IPS DF 6.9 (cell line): ENCODE measurements at places on chromosomes 11 and 22.
A peak's percentile ranks its signal among the peaks of the same experiment; 100 is the strongest.

GRCh38 chr11:69242266-69242920, 51.6 kb upstream of the MYEOV start:
- H3K27me3 ChIP-seq = no peaks in the 10 kb centered on the region
- no peak overlapping the region for H3K4me3 ChIP-seq
- H3K27ac ChIP-seq = no peak overlapping the region

GRCh38 chr11:124315052-124315451, 1.3 kb upstream of the OR8D1 start:
- H3K27ac ChIP-seq = no peak overlapping the region
- H3K36me3 ChIP-seq = no peaks in the 10 kb centered on the region
- no peak overlapping the region for H3K4me3 ChIP-seq
- DNase-seq = no peak
- H3K4me1 ChIP-seq = no peaks in the 10 kb centered on the region

DNA sequence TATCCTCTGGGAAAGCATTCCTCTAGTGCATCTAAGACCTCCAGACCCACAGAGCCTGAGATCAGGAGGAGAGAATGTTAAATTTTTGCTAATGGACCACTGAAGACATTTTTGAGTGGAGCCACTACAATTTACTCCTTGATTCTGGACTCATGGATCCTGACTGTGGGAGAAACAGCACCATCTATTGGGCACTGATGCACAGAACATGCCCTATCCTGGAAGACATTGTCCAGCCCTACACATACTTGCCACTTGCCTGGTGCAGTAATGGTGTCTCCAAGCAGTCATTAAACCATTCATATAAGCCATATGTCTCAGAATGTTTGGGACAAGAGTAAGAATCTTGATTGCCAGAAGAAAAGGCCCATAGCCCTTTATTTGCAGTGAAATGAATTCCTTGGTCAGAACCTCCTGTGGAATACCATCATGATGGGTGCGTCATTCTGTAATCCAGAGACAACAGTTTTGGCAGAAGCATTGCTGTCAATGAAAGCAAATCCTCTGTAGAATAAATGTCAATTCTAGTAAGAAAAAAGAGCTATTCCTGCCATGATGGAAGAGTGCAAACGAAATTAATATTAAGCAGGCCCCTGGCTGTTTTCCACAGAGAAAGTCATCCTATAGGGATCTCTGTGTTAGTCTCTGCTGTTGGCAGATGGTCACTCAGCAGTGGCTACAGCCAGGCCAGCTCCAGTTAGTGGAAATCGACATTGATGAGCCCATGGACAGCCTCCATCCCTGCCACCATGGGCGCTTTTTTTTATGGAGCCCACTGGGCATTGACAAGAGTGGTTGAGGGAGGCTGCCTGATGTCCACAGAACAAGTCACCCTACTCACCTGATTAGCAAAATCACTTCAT, 43.5 kb downstream of the GGTLC2 start:
- H3K36me3 ChIP-seq = no peaks in the 10 kb centered on the region
- no peak overlapping the region for H3K4me3 ChIP-seq
- no peaks in the 10 kb centered on the region for H3K4me1 ChIP-seq
- no peak overlapping the region for H3K27ac ChIP-seq
- H3K27me3 ChIP-seq = peaks cover under 1% of the 10 kb centered on the region; the same call in 1 of the 2 replicates
- DNase-seq = no peak

GRCh38 chr22:50678651-50679521, 6.3 kb downstream of the SHANK3 start:
- H3K4me3 ChIP-seq = no peak overlapping the region
- 0 out of 2 replicates have a peak, but pooled peaks cover 2% of the 10 kb centered on the region for H3K36me3 ChIP-seq
- H3K4me1 ChIP-seq = peaks cover 5% of the 10 kb centered on the region
- no peak for DNase-seq
- no peak overlapping the region for H3K27ac ChIP-seq
- H3K27me3 ChIP-seq = peaks cover 3% of the 10 kb centered on the region; the same call in 1 of the 2 replicates

GRCh38 chr22:43880541-43880991, 11.2 kb downstream of the PNPLA5 start:
- H3K27me3 ChIP-seq = no peaks in the 10 kb centered on the region
- no peaks in the 10 kb centered on the region for H3K4me1 ChIP-seq
- H3K36me3 ChIP-seq = no peaks in the 10 kb centered on the region; the same call in none of the 2 replicates
- no peak overlapping the region for H3K4me3 ChIP-seq
- H3K27ac ChIP-seq = no peak overlapping the region
- no peak for DNase-seq

DNA sequence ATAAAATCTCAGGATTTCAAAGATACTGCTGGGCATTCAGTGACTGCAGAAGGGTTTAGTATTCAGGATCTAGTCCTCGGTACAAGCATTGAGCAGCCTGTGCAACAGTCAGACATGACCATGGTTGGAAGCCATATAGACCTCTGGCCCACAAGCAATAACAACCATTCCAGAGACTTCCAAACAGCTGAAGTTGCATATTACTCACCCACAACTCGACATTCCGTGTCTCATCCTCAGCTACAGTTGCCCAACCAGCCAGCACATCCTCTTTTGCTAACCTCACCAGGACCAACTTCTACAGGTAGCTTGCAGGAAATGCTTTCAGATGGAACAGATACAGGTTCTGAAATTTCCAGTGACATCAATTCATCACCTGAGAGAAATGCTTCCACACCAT, 156.8 kb downstream of the C11orf91 start:
- no peaks in the 10 kb centered on the region for H3K27me3 ChIP-seq
- no peak overlapping the region for H3K27ac ChIP-seq
- no peak overlapping the region for H3K4me3 ChIP-seq
- no peaks in the 10 kb centered on the region for H3K36me3 ChIP-seq
- DNase-seq = no peak
- no peaks in the 10 kb centered on the region for H3K4me1 ChIP-seq

DNA sequence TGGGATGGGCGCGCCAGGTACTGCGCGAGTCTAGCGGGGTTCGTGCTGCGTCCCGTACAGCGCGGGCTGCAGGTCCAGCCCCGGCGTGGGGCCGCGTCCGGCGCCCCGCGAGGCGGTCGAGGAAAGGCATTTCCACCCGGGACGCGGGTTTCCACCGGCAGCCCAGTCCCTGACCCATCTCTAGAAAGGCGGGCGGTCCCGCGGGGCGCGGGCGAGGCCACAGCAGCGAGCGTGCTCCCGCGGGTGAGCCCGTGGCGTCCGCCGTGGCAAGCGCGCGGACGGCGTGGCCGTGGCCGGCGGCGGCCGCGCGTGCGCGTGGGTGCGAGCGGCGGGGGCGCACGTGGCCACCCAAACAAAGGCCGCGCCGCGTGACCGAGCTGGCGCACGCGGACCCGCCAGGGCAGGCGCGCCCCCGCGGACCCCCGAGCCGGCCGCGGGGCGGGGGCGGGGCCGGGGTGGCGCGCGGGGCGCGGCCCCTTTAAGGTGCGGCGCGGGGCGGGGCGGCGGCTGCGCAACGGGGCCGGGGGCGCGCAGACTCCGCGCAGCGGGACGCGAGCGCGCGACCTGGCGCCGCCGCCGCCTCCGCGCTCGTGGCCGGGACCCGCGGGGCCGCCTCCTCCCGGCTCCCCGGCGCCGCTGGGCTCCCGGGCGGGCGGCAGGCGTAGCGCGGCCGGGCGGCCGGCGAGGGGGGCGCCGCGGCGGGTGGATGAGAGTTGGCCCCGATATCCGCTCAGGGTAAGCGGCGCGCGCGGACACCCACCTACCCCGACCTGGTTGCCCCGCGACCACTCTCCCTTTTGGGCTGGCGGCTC, 39.3 kb upstream of the CELSR1 start:
- H3K27ac ChIP-seq = no peak overlapping the region
- H3K4me3 ChIP-seq = peak overlapping the region; percentile 70

- no peaks in the 10 kb centered on the region for H3K36me3 ChIP-seq
- no peak overlapping the region for H3K27ac ChIP-seq
- DNase-seq = no peak
Observed at GRCh38 chr22:42970029-42970428, 44.9 kb downstream of the PACSIN2 start.

DNA sequence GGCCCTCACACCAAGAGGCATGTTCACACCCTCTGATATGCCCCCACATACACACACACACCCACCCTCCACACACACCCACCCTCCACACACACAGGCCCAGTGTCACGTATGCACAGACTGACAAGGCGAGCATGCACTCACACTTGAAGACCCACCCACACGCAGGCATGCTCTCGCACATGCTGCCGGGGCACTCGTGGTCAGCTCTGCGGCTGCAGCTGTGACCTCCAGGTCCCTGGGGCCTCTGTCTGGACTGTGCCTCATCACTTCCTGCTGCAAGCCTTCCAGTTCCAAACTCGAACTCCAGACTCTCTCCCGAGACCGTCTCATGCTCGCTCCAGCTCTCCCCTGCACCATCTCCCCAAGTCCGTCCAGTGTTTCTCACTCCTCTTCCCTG, 9.5 kb downstream of the DCHS1 start:
- DNase-seq = no peak
- no peaks in the 10 kb centered on the region for H3K4me1 ChIP-seq
- no peak overlapping the region for H3K4me3 ChIP-seq
- no peaks in the 10 kb centered on the region for H3K27me3 ChIP-seq
- H3K27ac ChIP-seq = no peak overlapping the region

- no peak for DNase-seq
- H3K4me1 ChIP-seq = no peaks in the 10 kb centered on the region
- no peak overlapping the region for H3K27ac ChIP-seq
Observed at GRCh38 chr11:39288011-39288410, 2171.4 kb downstream of the LRRC4C start.

DNA sequence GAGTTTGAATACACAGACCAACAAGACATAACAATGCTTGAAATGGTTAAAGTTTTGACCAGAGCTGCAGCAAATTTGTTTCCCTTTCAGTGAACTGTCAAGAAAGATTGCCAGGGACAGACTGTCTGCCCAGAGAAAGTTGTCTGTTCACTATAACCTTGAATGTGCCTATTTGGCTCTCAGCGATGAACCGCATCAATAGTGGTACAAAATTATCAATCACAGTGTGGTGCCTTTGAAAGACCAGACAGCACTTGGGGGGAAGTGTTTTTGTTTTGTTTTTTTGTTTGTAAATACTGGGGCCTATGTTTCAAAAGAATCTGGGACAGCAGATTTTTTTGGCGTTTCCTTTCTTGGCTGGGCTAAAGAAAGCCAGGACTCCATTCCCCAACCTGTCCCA, 123.1 kb downstream of the CD44 start:
- no peaks in the 10 kb centered on the region for H3K4me1 ChIP-seq
- DNase-seq = no peak
- no peaks in the 10 kb centered on the region for H3K27me3 ChIP-seq
- H3K27ac ChIP-seq = no peak overlapping the region
- H3K36me3 ChIP-seq = no peaks in the 10 kb centered on the region

DNA sequence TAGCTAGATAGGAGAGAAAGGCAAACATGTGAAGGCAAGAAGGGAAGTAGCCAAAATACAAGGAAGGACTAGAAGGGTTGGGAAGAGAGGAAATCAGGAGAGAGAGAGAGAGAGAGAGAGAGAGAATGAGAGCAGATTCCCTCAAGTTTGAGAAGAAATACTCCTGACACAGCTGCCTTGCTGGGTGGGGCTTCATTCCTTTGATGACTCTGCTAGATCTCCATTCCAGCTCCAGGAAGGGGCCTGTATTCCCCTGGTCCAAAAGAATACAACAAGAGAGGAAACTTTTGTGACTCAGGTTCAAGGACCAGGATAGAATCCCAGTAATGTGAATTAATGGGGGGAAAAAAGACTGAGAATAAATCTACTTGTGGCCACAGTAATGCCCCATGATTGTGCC, 62.9 kb upstream of the SPON1 start:
- H3K36me3 ChIP-seq = no peaks in the 10 kb centered on the region
- no peak for DNase-seq
- no peak overlapping the region for H3K27ac ChIP-seq
- no peaks in the 10 kb centered on the region for H3K4me1 ChIP-seq
- no peak overlapping the region for H3K4me3 ChIP-seq

DNA sequence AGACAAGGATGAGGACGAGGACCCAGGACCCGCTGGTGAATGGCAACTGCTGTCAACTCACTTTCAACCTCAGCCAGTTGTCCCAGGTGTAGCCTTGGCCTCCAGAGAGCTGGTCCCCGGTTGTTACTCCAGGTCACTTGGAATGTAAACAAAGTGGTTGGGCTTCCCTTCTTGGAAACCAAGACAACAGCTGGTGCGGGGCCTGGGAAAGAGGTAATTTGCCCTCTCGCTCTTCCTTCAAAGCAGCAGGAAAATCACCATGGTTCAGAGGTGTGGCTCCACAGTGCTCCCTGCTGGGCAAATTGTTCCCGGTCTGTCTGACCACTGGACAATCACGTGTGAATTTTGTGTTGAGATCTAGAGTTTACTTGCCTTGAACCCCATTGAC, 15.0 kb downstream of the SLC1A2 start:
- no peak overlapping the region for H3K27ac ChIP-seq
- no peaks in the 10 kb centered on the region for H3K27me3 ChIP-seq
- H3K4me3 ChIP-seq = no peak overlapping the region
- H3K4me1 ChIP-seq = peaks cover 2% of the 10 kb centered on the region

DNA sequence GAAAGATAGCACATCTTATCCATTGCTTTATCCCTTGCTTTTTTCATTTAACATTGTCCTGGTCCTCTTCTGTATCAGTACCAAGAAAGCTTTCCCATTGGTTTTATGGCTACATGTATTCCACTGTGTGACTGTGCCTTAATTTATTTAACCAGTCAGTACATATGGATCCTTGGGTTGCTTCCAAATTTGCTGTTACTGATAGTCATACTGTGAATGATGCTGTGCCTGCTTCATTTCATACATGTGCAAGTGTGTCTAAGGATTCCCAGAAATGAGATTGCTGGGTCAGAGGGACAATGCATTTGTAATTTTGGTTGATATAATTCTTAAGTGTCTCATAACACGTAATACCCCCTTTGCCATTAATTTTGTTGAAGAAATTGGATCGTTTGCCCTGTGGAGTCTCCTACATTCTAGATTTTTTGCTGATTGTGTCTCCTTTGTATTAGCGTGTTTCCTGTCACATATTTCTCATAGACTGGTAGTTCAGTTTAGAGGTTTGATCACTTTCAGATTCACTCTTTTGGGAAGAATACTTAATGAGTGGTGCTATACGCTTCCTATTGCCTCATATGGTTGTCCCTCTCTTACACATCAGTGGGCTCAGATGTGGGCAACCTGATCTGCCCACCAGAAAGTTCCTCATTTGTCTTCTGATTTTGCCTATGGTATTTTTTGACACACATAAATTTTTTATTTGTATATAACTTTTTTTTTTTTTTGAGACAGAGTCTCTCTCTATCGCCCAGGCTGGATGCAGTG, 35.3 kb downstream of the MYBPC3 start:
- no peak overlapping the region for H3K4me3 ChIP-seq
- no peaks in the 10 kb centered on the region; the same call in 1 of the 2 replicates for H3K36me3 ChIP-seq
- H3K27me3 ChIP-seq = no peaks in the 10 kb centered on the region
- DNase-seq = no peak
- no peak overlapping the region for H3K27ac ChIP-seq

- DNase-seq = no peak
- peaks cover 6% of the 10 kb centered on the region for H3K4me1 ChIP-seq
- H3K36me3 ChIP-seq = no peaks in the 10 kb centered on the region
- H3K27me3 ChIP-seq = peaks cover 5% of the 10 kb centered on the region; the same call in 1 of the 2 replicates
- no peak overlapping the region for H3K4me3 ChIP-seq
Observed at GRCh38 chr11:120221115-120221752, 10.4 kb downstream of the OAF start.
